Upper lobe of left lung (tissue), 6 donors: ENCODE measurements at places on chromosomes 6 and 20. TPM values are rescaled to one million over a fixed set of nuclear protein-coding genes. Genes with fewer than 3 reads are reported as not detected.

Gene CST1
- not detected for total RNA-seq

Gene IPCEF1
- total RNA-seq = 3.6 TPM

Gene NAPB
- 27.7 TPM for total RNA-seq

Gene COL21A1
- 35.6 TPM for total RNA-seq

Gene FAM83C
- total RNA-seq = not detected

DNA sequence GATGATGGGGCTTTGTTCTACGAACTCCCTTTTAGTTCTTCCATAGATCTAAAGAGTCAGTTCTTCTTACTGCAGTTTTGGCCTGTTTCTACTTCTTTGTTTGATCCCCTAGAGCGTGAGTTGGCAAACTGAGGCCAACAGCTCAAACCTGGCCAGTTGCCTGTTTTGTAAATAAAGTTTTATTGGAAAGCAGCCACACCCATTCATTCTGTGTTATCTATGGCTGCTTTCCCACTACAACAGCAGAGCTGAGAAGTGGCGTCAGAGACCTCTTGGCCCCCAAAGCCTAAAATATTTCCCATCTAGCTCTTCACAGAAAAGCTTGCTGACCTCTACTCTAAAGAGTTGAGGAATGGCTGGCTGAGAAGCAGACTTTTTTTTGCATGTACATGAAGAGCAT, 52.2 kb downstream of the EYA2 start:
- no peaks in the 10 kb centered on the region for H3K4me1 ChIP-seq
- H3K27ac ChIP-seq = no peak overlapping the region
- DNase-seq = no peak
- H3K36me3 ChIP-seq = no peaks in the 10 kb centered on the region
- H3K4me3 ChIP-seq = no peak overlapping the region

DNA sequence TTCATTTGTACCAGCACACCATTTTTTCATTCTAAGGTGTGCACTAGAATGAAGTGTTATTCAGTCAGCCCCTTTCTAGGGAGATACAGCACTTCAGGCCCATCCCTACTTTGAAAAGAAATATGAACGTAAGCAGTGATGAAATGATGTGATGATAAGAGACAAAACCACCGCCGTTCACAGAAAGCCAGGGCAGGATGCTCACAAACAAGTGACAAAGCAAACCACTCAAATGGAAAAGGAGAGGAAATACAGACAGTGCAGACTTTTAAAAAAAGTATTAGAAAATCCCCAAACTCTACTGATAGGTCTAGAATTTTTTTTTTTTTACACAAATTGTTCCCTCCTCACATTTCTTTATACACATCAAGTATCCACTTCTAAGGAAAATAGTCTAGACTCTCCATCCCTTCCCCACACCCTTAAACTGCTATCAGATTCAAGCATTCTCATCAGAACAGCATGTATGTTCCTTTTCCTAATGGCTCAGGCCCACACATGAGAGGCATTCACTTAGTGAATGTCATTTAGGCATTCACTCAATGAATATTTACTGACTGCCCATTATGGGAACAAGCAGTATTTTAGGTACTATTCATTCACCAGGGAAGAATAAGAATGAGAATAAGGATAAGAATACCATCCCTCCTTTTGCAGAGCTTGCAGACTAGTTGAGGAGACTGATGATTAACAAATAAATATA, 243.5 kb downstream of the GMPR start:
- H3K27me3 ChIP-seq = no peaks in the 10 kb centered on the region
- H3K4me1 ChIP-seq = peaks cover under 1% of the 10 kb centered on the region
- no peaks in the 10 kb centered on the region for H3K36me3 ChIP-seq
- no peak for DNase-seq
- H3K27ac ChIP-seq = peak overlapping the region; percentile 25

GRCh38 chr6:129555206-129555832, 154.7 kb downstream of the ARHGAP18 start:
- H3K36me3 ChIP-seq = peaks cover 12% of the 10 kb centered on the region
- no peak overlapping the region for H3K27ac ChIP-seq
- H3K4me3 ChIP-seq = no peak overlapping the region
- H3K27me3 ChIP-seq = no peaks in the 10 kb centered on the region

DNA sequence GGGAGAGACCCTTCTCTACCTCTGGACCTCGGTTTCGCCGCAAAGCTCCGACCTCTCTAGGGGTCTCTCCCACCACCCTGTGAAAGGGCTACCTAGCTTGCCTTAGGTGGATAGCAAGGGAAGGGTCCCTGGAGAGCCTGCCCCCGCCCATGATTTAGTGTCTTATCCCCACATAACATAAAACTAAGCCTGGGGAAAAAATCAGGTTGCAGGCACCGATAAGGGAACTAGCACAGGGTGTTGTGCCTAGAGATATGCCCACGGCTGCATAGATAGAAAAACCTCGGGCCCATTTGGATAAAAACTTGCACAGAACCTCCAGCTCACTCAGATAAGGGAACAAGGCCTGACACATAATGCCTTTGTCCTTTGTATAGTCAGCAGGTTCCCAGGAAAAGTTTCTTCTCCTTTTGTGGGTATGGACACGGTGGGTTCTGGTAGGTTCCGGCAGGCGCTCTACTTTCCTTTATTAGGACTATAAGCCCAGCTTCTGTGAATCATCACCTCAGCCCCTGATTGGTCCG, 846 bp downstream of the ZSCAN31 start:
- no peak for DNase-seq
- peak overlapping the region; percentile 96 for H3K27ac ChIP-seq
- H3K27me3 ChIP-seq = no peaks in the 10 kb centered on the region
- H3K4me3 ChIP-seq = peak overlapping the region; percentile 47
- peaks cover 13% of the 10 kb centered on the region for H3K4me1 ChIP-seq

- H3K36me3 ChIP-seq = no peaks in the 10 kb centered on the region
- no peaks in the 10 kb centered on the region for H3K27me3 ChIP-seq
- no peaks in the 10 kb centered on the region for H3K4me1 ChIP-seq
- H3K4me3 ChIP-seq = no peak overlapping the region
- DNase-seq = no peak
These were observed 275.9 kb upstream of the PRND start for GRCh38 chr20:4445784-4446183.

- DNase-seq = no peak
- no peak overlapping the region for H3K27ac ChIP-seq
- H3K4me1 ChIP-seq = peaks cover 12% of the 10 kb centered on the region
These were observed 4.6 kb upstream of the REV3L start for GRCh38 chr6:111487661-111488060.

- no peaks in the 10 kb centered on the region for H3K36me3 ChIP-seq
- H3K4me3 ChIP-seq = no peak overlapping the region
- no peak overlapping the region for H3K27ac ChIP-seq
- H3K27me3 ChIP-seq = no peaks in the 10 kb centered on the region
These were observed 42.5 kb upstream of the NKX2-2 start for GRCh38 chr20:21556398-21556797.

DNA sequence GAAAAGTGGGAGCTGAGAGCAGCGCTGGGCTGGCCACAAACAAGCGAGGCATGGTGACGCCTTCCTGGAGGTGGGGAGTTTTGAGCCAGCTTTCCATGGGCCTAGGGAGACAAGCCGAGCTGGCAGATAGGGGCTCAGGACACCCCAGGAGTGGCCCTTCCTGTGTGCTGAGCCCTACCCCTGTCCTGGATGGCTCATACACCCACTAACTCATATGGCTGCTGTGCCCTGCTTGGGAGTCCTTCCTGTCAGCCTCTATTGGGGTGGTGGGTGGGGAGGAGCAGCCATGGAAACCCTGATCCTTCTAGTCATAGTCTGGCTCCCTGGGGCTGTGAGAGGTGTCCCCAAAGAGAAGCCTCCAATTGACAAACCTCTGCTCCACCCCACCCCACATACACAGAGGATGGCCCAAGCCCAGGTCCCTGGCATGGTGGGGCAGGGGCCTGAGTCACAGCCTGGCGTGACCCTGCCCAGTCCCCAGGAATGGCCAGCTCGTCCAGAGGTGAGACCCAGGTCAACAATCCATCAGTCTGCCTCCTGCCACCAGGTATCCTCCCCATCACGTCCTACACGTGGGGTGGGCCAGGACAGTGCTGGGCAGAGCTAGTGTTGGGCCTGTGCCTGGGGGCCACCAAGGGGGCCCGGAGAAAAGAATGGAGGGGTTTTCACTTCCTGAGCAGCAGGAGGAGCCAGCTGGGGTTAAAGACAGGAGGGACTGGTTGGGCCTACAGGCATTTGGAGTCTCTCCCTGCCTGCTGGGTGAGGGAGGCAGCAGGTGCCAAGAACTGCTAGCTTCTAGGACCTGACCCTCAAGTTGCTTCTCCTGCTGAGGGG, 52.2 kb downstream of the MRPL14 start:
- DNase-seq = peak; percentile 61
- H3K27me3 ChIP-seq = no peaks in the 10 kb centered on the region
- H3K27ac ChIP-seq = no peak overlapping the region
- H3K4me3 ChIP-seq = no peak overlapping the region

GRCh38 chr6:24982231-24982630, 46.5 kb upstream of the RIPOR2 start:
- H3K4me3 ChIP-seq = no peak overlapping the region
- DNase-seq = no peak
- no peaks in the 10 kb centered on the region for H3K36me3 ChIP-seq
- H3K27me3 ChIP-seq = no peaks in the 10 kb centered on the region
- H3K27ac ChIP-seq = no peak overlapping the region
- peaks cover 5% of the 10 kb centered on the region for H3K4me1 ChIP-seq

DNA sequence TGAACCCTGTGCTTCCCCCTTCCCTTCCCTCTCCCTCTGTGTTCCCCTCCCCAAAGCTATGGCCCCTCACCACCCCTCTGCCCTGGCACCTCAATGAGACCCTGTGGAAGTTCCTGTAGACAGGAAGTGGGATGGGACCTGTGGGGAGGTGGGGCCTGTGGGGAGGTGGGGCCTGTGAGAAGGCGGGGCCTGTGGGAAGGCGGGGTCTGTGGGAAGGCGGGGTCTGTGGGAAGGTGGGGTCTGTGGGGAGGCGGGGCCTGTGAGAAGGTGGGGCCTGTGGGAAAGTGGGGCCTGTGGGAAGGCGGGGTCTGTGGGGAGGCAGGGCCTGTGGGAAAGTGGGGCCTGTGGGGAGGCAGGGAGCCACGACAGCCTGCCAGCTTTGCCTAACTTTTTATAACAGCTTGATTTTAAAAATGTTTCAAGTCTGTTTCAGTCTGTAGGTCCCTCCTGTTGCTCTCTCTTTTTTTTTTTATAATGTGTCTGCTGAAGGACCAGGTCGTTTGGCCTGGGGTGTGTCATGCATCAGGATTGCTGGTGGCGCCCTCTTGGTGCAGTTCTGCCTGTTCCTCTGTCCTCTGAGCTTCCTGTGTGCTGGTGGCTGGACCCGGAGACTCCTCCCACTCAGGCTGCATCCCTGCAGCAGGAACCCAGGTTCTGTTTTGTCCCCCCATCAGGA, 70.5 kb upstream of the SLCO4A1 start:
- H3K4me3 ChIP-seq = no peak overlapping the region
- H3K27me3 ChIP-seq = no peaks in the 10 kb centered on the region
- no peaks in the 10 kb centered on the region for H3K36me3 ChIP-seq
- no peaks in the 10 kb centered on the region for H3K4me1 ChIP-seq
